ENCODE measurements at places on chromosomes 2 and 18. TPM values are rescaled to one million over a fixed set of nuclear protein-coding genes. Genes with fewer than 3 reads are reported as not detected.

The CPLX4 gene
- not detected for total RNA-seq

The CD8B2 gene
- not detected for total RNA-seq

The TEX44 gene
- not detected for total RNA-seq

The IL1RN gene
- total RNA-seq: 0.39 TPM

The STK11IP gene
- total RNA-seq: 24.2 TPM

The ZSCAN30 gene
- 30.1 TPM for total RNA-seq

The UGGT1 gene
- 102 TPM for total RNA-seq

The LMAN1 gene
- 227 TPM for total RNA-seq

The C2orf76 gene
- 9.8 TPM for total RNA-seq

The TRIM43 gene
- total RNA-seq: not detected

- no peak for DNase-seq
These were observed 302.9 kb upstream of the ERBB4 start for GRCh38 chr2:212841460-212841859.

GRCh38 chr2:238879621-238880377, 31.9 kb downstream of the TWIST2 start:
- no peak for DNase-seq

DNA sequence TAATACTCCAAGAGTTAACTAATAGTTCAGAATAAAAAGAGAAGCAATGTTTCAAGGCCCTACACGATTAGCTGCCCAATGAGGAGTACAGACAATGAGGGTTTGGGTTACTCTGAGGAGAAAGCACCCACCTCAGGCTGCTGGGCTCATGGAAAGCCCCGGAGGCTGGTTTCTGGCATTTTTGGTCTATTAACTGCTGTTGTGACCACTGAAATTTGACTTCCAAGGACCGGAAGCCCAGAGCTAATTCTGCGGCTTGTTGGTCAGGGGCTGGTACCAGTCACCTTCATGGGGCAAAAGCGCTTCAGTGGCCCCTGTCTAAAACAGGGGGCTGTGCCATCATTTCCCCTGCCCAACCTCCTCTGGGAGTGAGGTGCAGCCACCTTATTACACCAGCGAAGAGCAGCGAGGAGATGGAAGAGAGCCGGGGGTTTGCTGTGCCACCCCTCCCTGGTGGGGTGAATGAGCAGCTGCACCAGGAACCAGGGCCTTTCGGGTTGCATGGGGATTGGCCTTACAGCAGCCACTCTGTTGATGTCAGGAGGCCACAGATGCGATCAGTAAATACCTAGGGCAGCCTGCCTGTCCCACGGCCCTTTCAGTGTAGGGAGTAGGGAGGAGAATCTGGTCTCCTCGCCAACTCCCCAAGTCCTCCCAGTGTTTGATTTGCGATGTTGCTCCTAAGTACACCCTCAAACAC, 131.3 kb downstream of the CELF4 start:
- no peak for DNase-seq

- peak; percentile 21 for DNase-seq
These were observed 141.2 kb upstream of the CTAGE1 start for GRCh38 chr18:22558945-22559385.

Measured in MCF 10A (cell line).